ENCODE measurements at places on chromosomes 3 and 15. TPM values are rescaled to one million over a fixed set of nuclear protein-coding genes. Genes with fewer than 3 reads are reported as not detected.

The ECE2 gene
- not detected for polyA plus RNA-seq

The LRRIQ4 gene
- 0.05 TPM for polyA plus RNA-seq

The NDUFAF3 gene
- 69.1 TPM for polyA plus RNA-seq

The LDHAL6B gene
- not detected for polyA plus RNA-seq

The CA12 gene
- polyA plus RNA-seq: 42.3 TPM

The CPN2 gene
- polyA plus RNA-seq: not detected

The CCDC54 gene
- not detected for polyA plus RNA-seq

The AHSG gene
- polyA plus RNA-seq: not detected

The GAP43 gene
- 2.1 TPM for polyA plus RNA-seq

DNA sequence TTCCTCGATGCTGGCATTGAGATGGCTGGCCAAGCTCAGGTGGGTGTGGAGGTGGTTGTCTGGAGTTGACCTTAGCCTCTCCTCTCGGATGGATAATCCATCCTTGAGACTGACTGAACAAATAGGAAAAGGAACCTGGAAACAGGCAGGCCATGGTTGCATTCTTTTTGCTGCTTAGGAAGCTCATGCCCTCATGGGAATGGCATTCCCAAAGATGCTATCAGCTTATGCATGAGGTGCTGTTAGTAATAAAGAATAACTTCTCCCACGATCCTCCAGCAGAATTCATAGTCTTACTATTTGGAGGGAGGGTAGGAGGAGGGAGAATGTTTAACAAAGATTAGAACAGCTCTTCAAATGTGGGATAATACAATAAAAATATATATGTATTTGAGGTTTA lies 303.0 kb upstream of the TPM1 start:
- peaks cover 9% of the 10 kb centered on the region for H3K4me1 ChIP-seq
- no peaks in the 10 kb centered on the region for H3K36me3 ChIP-seq
- no peaks in the 10 kb centered on the region for H3K27me3 ChIP-seq
- H3K27ac ChIP-seq: no peak overlapping the region
- H3K4me3 ChIP-seq: no peak overlapping the region

GRCh38 chr3:9909221-9910013 lies 6.8 kb downstream of the IL17RE start:
- no peak for DNase-seq
- H3K4me1 ChIP-seq: no peaks in the 10 kb centered on the region
- no peaks in the 10 kb centered on the region for H3K36me3 ChIP-seq
- H3K4me3 ChIP-seq: no peak overlapping the region
- no peaks in the 10 kb centered on the region for H3K27me3 ChIP-seq

DNA sequence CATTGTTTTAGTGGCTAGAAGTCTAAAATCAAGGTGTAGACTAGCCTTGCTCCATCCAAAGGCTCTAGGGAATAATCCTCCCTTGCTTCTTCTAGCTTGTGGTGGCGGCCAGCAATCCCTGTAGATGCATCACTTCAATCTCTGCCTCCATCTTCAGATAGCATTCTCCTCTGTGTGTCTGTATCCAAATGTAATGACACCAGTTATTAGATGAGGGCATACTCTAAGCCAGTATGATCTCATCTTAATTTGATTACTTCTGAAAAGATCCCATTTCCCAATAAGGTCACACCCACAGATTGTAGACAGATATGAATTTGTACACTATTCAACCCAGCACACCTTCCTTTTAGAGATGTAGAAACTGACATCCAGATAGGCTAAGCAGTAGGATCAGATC lies 334.5 kb upstream of the KCNMB2 start:
- H3K36me3 ChIP-seq: no peaks in the 10 kb centered on the region
- no peak for DNase-seq
- H3K27ac ChIP-seq: no peak overlapping the region
- H3K4me1 ChIP-seq: peaks cover 2% of the 10 kb centered on the region
- no peaks in the 10 kb centered on the region for H3K27me3 ChIP-seq

GRCh38 chr3:169999433-169999832 lies 32.8 kb downstream of the SEC62 start:
- no peak overlapping the region for H3K4me3 ChIP-seq
- H3K27me3 ChIP-seq: no peaks in the 10 kb centered on the region
- H3K27ac ChIP-seq: peak overlapping the region; percentile 65
- peaks cover 2% of the 10 kb centered on the region for H3K36me3 ChIP-seq

GRCh38 chr3:141063831-141064230 lies 12.7 kb downstream of the SPSB4 start:
- no peak for DNase-seq
- no peak overlapping the region for H3K27ac ChIP-seq
- no peaks in the 10 kb centered on the region for H3K4me1 ChIP-seq

DNA sequence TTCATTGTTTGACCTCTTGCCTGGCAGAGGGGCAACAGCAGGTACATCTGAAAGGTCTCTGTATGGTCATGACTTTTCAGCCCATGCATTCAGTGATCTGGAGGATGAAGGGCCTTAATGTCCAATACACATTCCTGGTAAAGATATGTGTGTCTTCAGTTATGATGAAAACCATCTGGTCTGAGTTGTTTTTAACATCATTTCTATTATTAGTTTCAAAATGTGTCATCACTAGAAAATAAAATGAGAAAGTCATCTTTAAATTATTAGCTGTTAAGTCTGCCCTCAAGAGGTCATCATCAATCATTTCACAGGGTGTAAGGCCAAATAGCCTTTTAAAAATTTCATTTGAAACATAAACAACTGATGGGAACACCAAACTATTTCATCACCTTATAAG lies 92.1 kb upstream of the PLSCR4 start:
- H3K4me1 ChIP-seq: peaks cover 8% of the 10 kb centered on the region
- no peak overlapping the region for H3K27ac ChIP-seq
- H3K27me3 ChIP-seq: no peaks in the 10 kb centered on the region
- no peak overlapping the region for H3K4me3 ChIP-seq
- DNase-seq: peak; percentile 27
- no peaks in the 10 kb centered on the region for H3K36me3 ChIP-seq

DNA sequence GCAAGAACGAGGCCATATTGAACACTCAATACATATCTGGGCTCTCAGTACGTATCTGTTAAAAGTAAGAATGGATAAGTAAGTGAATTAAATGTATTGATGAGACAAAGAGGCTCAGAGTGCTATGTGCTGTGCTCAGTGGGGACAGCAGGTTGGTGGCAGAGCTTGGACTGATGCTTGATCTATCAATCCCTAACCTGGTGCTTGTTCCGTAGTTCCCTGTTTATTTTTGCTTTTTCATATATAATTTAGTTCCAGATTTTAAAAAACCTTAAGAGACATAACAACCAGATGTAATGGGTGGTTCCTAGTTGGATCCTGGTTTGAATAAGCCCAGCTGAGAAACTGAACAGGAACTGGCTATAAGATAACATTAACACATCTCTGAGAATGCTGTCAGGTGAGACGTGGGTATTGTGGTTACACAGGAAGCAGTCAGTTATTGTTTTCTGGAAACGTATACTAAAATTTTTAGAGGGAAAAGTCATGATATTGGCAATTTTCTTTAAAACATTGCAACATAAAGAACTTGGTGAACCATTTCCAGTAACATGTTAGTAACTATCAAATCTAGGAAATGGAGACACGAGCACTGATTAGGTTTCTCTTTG lies 120.5 kb downstream of the FOXB1 start:
- H3K27ac ChIP-seq: no peak overlapping the region
- no peak for DNase-seq
- H3K36me3 ChIP-seq: no peaks in the 10 kb centered on the region
- no peak overlapping the region for H3K4me3 ChIP-seq
- H3K4me1 ChIP-seq: no peaks in the 10 kb centered on the region

- no peaks in the 10 kb centered on the region for H3K4me1 ChIP-seq
- DNase-seq: no peak
- no peaks in the 10 kb centered on the region for H3K27me3 ChIP-seq
- no peak overlapping the region for H3K27ac ChIP-seq
Observed at GRCh38 chr3:123148772-123149171, 53.0 kb upstream of the SEC22A start.

GRCh38 chr3:16998236-16998923 lies 113.6 kb downstream of the PLCL2 start:
- H3K36me3 ChIP-seq: no peaks in the 10 kb centered on the region
- H3K27me3 ChIP-seq: no peaks in the 10 kb centered on the region
- no peak overlapping the region for H3K27ac ChIP-seq
- DNase-seq: peak; percentile 19
- H3K4me3 ChIP-seq: no peak overlapping the region

GRCh38 chr15:27936164-27936563 lies 163.0 kb downstream of the OCA2 start:
- no peaks in the 10 kb centered on the region for H3K27me3 ChIP-seq
- no peak overlapping the region for H3K4me3 ChIP-seq
- no peak for DNase-seq
- H3K27ac ChIP-seq: no peak overlapping the region
- H3K36me3 ChIP-seq: no peaks in the 10 kb centered on the region
